ENCODE measurements at places on chromosomes 6 and 20. TPM values are rescaled to one million over a fixed set of nuclear protein-coding genes. Genes with fewer than 3 reads are reported as not detected.
A peak's percentile ranks its signal among the peaks of the same experiment; 100 is the strongest.

GRCh38 chr6:7156643-7157278 is 49.0 kb downstream of the RREB1 start:
- no peak for DNase-seq

DNA sequence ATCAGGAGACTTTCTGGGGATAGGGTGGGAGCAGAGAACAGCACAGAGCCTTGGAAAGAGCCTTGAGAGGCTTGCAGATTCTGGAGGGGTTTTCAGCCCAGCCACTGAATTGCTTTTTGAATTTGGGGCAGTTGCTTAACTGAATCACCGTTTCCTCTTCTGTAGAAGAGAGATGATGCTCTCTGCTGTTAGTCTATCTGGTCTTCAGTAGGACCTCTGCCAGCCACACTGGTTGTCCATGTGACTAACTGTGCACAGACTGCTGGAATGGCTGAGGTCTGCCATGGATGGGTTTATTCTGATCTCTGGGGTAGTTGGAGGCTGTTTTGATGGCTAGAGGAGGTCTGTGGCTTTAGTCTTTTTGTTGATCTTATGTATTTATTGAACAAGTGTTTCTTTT is 21.4 kb upstream of the PRDM1 start:
- no peak for DNase-seq

GRCh38 chr20:19522071-19522801 is 235.8 kb upstream of the RIN2 start:
- DNase-seq, result no peak

DNA sequence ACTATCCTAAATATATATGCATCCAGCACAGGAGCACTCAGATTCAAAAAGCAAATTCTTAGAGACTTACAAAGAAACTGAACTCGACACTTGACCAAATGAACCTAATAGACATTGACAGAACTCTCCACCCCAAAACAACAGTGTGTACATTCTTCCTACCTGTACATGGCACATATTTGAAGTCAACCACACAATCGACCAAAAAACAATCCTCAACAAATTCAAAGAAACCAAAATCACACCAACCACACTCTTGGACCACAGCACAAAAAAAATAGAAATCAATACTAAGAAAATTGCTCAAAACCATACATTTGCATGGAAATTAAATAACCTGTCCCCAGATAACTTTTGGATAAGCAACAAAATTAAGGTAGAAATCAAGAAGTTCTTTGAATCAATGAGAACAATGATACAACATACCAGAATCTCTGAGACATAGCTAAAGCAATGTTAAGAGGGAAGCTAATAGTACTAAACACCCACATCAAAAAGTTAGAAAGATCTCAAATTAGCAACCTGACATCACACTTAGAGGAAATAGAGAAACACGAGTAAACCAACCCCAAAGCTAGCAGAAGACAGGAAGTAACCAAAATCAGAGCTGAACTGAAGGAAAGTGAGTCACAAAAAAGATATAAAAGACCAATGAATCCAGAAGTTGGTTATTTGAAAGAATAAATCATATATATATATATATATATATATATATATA is 12.5 kb upstream of the TREM1 start:
- peak; percentile 55 for DNase-seq

- no peak for DNase-seq
These were observed 23.5 kb downstream of the UQCC2 start for GRCh38 chr6:33688006-33688405.

DNA sequence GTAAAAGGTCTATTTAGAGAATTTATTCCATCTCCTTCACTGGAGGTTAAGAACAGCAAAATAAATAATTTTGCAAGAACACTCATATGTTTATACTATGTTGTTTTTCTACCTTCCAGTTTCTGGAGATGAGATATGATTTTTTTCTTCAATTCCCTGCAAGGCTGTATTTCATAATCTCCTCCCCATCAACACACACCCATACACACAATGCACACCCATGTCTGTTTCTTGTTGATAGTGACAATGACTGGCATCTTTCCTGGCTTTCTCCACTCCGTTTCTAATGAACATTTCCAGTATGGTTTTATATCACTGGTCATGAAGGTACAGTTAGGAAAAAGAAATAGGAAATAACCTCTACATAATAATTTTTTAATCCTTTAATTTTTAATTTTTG is 202.1 kb downstream of the ARHGAP18 start:
- no peak for DNase-seq

DNA sequence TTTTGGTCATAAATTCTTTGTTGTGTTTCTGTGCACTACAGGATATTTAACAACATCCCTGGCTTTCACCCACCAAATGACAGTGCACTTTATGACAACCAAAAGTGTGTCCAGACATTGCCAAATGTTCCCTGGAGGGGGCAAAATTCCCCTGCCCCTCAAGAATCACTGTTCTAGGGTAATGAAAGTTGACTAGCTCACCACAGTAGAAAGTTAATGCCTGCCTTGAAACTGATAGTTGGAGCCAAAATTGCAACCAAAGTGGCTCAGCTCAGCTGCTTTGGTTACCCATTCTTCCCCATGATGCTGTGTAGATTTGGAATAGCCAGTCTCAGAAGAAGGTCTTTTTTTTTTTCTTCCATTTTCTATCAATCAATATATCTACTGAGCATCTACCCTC is 150.6 kb downstream of the RALGAPA2 start:
- DNase-seq, result no peak

DNA sequence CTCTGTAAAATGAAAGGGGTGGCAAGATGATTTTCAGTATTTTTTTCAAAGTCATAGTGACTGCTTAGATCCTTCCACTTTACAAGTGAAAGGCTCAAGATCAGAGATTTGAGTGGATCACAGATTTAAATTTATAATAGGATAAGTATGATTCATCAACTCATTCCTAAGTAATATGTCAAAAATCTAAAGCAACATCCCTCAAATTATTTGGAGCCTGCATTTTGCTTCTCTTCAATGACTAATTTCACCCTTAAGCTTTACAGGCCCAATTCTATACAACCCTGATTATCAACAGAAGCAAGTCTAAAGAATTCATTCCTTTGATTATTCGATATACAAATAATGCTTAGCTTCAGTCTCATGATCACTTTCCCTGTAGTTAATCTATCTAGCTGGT is 93.9 kb upstream of the HEY2 start:
- DNase-seq, result no peak

DNA sequence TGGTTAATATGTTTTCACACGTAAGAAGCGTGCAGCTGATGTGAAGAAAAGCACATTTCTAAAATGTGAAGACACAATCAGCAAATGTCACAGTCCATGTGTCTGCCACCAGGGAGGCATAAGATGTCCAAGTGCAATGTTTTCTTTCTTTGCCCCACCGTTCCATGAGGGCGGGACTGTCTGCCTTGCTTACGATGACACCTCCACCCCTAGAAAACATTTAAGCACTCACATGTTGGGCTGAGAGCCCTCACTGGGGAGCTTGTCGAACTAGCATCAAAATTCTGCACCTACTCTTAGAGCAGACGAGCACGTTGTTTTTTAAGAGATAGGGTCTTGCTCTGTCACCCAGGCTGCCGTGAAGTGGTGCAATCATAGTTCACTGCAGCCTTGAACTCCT is 57.6 kb downstream of the PSMG4 start:
- DNase-seq, result no peak

GRCh38 chr20:19887556-19888268 is 129.4 kb upstream of the NAA20 start:
- DNase-seq, result no peak

- DNase-seq, result no peak
These were observed 12.9 kb downstream of the ITCH start for GRCh38 chr20:34375977-34376430.

- no peak for DNase-seq
These were observed 134.1 kb downstream of the CCDC170 start for GRCh38 chr6:151627689-151628444.

DNA sequence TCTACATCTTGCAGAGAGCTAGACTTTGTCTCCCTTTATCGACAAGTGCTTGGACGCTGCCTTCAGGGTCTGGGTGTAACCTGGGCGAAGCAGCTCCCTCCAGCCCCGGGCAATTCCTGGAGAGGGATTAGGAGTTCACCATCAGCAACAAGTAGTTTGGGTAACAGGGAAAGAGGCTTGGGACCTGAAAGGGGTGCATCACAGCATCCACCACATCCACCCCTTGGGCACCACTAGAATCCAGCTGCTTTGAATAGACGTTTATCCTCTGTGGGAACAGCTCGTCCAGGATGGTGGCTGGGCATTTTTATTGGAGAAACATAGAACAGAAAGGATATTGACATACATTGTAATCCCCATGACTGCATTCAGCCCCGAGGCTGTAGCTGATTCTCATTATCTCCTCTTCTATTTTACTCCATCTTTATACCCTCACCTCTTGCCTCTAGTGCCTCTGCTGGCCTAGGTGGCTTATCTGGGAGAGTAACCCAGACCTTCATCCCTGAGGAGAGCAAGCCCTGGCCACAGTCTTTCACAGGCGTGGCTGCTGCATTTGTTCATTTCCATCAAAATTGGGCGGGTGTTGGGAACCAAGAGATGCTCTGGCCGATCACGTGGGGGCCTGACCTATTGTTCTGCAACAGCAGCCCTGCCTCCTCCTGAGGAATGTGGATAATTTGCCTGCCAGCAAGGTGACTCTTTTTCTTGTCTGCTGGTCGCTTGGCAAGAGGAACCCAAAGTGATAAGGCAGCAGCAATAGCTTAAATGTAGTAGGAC is 109.2 kb upstream of the RALGAPA2 start:
- no peak for DNase-seq

IPCEF1 gene
- not detected for total RNA-seq

MACROD2 gene
- 4.5 TPM for total RNA-seq

MRAP2 gene
- not detected for total RNA-seq

LY6G6F gene
- not detected for total RNA-seq

ACSS1 gene
- 0.40 TPM for total RNA-seq

HLA-DQB1 gene
- 16.5 TPM for total RNA-seq

SH3BGRL2 gene
- 0.09 TPM for total RNA-seq

Measured in OCI-LY7 (cell line).